ENCODE measurements at places on chromosomes 12 and 14. TPM values are rescaled to one million over a fixed set of nuclear protein-coding genes. Genes with fewer than 3 reads are reported as not detected.

Gene SLC48A1
- 51.3 TPM for total RNA-seq

- DNase-seq: no peak
Measured at GRCh38 chr12:21906919-21907493, 34.2 kb downstream of the ABCC9 start.

- DNase-seq: no peak
Measured at GRCh38 chr12:9632766-9633165, 25.1 kb upstream of the KLRB1 start.

GRCh38 chr12:18684430-18684829 is 53.4 kb downstream of the PLCZ1 start:
- no peak for DNase-seq

Gene MDGA2
- total RNA-seq: 0.15 TPM

- DNase-seq: no peak
Measured at GRCh38 chr12:51399891-51400290, 8.7 kb upstream of the GALNT6 start.

DNA sequence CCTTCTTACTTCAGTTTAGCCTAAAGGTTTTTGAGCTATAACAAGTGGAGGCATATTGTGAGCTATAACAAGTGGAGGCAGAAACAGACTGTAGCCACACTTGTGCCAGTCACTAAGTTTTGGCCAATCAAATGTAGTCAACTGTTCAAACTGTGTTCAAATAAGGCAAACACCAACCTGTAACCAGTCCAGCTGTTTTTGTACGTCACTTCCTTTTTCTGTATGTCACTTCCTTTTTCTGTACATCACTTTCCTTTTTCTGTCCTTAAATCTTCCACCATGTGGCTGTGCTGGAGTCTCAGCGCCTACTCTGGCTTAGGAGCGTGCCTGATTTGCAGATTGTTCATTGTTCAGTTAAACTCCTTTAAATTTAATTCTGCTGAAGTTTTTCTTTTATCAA is 79.7 kb downstream of the FUT8 start:
- DNase-seq: no peak

Gene DAO
- not detected for total RNA-seq

DNA sequence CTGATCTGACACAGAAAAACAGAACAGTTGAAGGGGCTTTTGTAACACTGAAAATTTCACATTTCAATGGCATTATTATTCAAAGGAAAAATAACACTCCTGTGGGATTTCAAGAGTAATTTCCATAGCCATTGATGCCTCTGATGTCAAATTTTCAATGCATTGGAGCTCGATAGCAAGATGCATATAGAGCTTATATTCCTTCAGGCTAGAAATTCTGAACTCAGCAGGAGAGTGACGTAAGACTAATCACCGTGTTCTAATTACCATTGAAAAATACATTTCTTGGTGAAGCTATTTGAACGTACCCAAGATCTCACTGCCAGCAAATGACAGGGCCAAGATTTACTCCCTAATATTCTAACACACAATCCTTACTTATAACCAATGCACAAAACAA is 854.1 kb upstream of the TMEM132C start:
- DNase-seq: no peak

DNA sequence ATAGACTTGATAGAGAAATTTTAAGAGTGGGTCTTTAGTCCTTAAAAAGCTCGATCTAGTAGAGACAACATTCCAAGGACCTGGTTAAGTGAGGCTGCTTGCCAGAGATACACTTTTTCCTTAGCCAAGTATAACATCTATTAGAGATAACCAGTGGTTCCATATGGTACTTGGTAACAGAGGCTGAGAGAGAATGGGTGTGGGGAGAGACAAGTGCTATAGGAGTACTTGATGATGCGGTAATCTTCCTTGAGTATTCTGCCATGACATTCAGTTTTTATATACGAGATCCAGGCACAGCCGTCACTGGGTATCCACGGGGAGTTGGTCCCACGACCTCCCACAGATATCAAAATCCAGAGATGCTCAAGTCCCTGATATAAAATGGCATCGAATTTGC is 77.4 kb upstream of the REP15 start:
- DNase-seq: no peak

Data from aorta (tissue), 5 donors.